H4 (cell line): ENCODE measurements at places on chromosomes 16 and 17. TPM values are rescaled to one million over a fixed set of nuclear protein-coding genes. Genes with fewer than 3 reads are reported as not detected.

Gene AGRP
- not detected in 2 replicates for total RNA-seq

GRCh38 chr17:47871048-47871447, 20.1 kb upstream of the SP6 start:
- DNase-seq: no peak

- DNase-seq: peak; percentile 96
These were observed 6.4 kb downstream of the CUEDC1 start for GRCh38 chr17:57948555-57949420.

- DNase-seq: no peak
These were observed 3.2 kb downstream of the CCR7 start for GRCh38 chr17:40561871-40562611.
